ENCODE measurements at places on chromosomes 3 and 15.
A peak's percentile ranks its signal among the peaks of the same experiment; 100 is the strongest.

GRCh38 chr3:25281041-25281731 is 146.9 kb upstream of the RARB start:
- DNase-seq = no peak
- H3K4me1 ChIP-seq = no peaks in the 10 kb centered on the region
- no peaks in the 10 kb centered on the region for H3K36me3 ChIP-seq
- H3K4me3 ChIP-seq = no peak overlapping the region
- no peak overlapping the region for H3K27ac ChIP-seq
- H3K27me3 ChIP-seq = no peaks in the 10 kb centered on the region

GRCh38 chr15:91491101-91491950 is 362.2 kb upstream of the SLCO3A1 start:
- no peak overlapping the region for H3K4me3 ChIP-seq
- peak; percentile 76 for DNase-seq
- H3K36me3 ChIP-seq = no peaks in the 10 kb centered on the region
- no peaks in the 10 kb centered on the region for H3K27me3 ChIP-seq

- H3K4me1 ChIP-seq = no peaks in the 10 kb centered on the region
- DNase-seq = no peak
- no peak overlapping the region for H3K4me3 ChIP-seq
- peaks cover 96% of the 10 kb centered on the region for H3K36me3 ChIP-seq
- H3K27me3 ChIP-seq = no peaks in the 10 kb centered on the region
These were observed 15.7 kb downstream of the GTPBP8 start for GRCh38 chr3:113006359-113007056.

GRCh38 chr3:53416530-53416929 is 69.2 kb upstream of the DCP1A start:
- no peak overlapping the region for H3K4me3 ChIP-seq
- H3K27me3 ChIP-seq = no peaks in the 10 kb centered on the region
- DNase-seq = no peak
- H3K36me3 ChIP-seq = no peaks in the 10 kb centered on the region
- no peak overlapping the region for H3K27ac ChIP-seq

DNA sequence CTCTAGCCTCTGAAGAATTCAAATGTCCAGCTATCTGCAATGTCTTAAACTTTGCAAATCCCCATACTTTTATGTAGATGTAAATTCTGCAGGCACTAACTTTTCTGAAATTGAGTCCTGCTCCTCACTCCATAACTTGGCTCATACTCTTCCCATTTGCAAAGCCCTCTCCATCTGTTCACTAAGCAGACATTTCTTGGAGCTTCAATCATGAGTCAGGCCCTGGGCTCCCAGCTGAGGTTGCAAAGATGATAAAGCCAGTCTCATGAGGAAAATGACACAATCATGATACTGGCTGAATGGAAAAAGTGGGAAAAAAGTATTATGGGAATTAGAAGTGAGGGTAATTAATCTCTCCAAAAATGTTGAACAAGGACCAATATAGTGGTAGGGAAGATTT is 507.6 kb downstream of the NR2F2 start:
- no peaks in the 10 kb centered on the region for H3K4me1 ChIP-seq
- no peak for DNase-seq
- H3K36me3 ChIP-seq = no peaks in the 10 kb centered on the region
- no peaks in the 10 kb centered on the region for H3K27me3 ChIP-seq

- peaks cover 23% of the 10 kb centered on the region for H3K4me1 ChIP-seq
- no peaks in the 10 kb centered on the region for H3K27me3 ChIP-seq
- H3K27ac ChIP-seq = no peak within 1 kb of the TSS
- DNase-seq = peak; percentile 73
- H3K36me3 ChIP-seq = no peaks in the 10 kb centered on the region
These were observed at the start of gene ANKDD1A for GRCh38 chr15:64911311-64912186. Gene ANKDD1A (plus strand): TSS chr15:64911902. CDS start chr15:64911931, 29 bp downstream.

DNA sequence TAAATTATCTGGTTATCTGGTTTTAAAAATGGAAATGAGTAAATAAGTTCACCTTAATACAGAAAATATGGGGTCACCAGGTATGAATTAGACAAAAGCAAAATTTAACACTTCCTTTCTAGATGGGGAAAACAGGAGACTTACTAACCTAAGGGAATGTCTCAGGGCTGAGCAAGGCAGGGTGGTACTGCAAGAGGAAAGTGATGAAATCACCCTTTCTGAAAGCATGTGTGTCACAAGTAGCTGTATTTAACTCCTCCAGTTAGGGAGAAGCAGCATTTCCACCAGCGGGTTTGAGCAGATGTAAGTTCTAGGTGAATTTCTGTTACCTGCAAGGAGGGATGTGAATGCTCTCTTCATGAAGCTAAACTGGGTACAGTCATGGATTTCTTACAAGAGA is 629.1 kb downstream of the MECOM start:
- no peak overlapping the region for H3K4me3 ChIP-seq
- H3K27me3 ChIP-seq = no peaks in the 10 kb centered on the region
- no peak overlapping the region for H3K27ac ChIP-seq
- no peak for DNase-seq

DNA sequence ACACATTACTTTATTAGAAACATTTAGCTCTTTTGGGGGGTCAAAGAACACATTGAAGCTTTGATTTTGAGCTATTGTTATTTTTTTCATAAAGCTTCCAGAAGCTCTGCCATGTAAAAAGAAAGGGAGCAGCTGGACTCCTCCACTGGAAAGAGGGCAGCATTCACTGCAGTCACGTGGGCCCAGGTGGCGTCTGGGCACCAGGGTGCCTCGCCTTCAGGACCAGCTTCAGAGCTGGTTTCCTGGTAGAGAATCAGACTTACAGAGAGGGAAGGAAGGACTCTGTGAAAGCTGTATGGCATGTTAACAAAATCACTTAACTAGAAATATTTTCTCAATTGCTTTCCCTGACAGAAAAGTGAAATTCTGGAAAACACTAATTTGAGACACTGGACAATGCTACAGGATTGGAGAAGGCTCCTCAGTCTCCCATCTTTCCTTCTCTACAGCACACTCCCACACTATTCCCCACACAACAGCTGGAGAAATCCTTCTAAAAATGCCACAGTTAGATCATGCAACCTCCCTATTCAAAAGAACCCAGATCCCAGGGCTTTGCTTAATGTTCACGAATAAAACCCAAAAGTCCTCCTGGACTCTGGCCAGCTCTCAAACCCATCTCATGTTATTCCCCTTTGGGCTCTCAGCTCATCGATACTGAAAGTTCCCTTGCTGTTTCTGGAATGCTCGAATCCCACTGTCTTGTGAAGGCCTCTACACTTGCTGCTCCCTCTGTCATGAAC is 83.2 kb downstream of the NFKBIZ start:
- DNase-seq = no peak
- no peaks in the 10 kb centered on the region for H3K27me3 ChIP-seq
- no peak overlapping the region for H3K4me3 ChIP-seq
- no peak overlapping the region for H3K27ac ChIP-seq

DNA sequence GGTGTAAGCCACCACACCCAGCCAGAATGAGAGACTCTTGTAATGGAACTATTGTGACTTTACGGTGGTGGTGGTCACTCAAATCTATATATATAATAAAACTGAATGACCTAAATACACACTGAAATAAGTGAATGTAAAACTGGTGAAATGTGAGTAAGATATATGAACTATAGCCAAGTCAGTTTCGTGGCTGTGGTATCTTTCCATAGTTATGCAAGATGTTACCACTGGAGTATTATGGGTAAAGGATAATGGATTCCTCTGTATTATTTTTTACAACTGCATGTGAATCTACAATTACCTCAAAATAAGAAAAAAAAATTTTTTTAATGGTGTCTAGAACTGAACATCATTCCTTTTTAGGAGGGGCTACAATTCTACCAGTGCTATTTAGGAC is 21.9 kb downstream of the PIK3CB start:
- no peak overlapping the region for H3K27ac ChIP-seq
- peaks cover 12% of the 10 kb centered on the region for H3K4me1 ChIP-seq
- H3K4me3 ChIP-seq = no peak overlapping the region

DNA sequence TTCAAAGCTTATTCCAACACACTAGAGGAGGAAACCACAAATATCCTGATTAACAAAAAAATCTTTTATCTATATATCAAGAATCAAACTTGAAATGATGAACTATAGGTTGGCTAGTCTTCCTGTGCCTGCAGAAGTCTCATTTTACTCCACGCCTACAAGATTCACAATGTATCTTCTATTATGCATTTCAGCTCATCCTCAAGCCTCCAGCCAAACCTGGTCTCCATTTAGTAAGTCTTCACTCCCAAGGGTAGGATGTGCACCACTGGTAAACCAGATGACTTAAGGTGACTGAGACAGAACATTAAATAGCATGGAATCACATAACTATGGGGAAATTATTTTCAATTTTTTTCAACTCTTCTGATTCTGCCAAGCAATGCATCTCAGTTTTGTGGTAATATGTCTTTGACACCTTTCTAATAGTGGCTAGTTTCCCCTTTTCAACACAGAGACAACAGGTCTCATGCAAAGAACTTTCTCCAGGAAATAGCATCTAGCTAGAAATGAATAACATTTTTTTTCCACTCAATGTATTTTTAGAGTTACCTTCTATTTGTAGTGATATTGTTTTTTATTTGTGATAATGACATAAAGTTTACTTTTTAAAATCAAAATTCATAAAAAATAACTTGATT is 166.9 kb downstream of the TNIK start:
- no peak overlapping the region for H3K27ac ChIP-seq
- no peaks in the 10 kb centered on the region for H3K4me1 ChIP-seq
- H3K36me3 ChIP-seq = no peaks in the 10 kb centered on the region
- DNase-seq = no peak
- H3K4me3 ChIP-seq = no peak overlapping the region

DNA sequence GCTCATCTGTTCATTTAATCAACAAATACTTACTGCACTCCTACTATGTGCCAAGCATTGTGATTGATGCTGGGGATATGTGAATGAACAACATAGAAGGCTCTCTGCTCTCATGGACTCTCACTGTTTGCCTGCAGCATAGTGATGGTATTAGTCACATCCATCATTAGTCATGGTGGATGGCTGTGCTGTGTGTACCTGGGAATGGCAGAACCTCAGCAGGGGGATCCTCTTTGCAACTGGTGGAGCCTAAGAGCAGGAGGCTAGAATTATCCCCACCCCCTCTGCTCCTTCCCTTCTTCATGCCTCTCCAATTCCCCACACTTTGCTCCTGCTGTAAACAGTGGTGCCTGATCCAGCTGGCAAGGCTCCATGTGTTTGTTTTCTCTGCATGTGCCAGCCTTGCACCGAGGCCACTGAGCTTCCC is 20.5 kb downstream of the BOC start:
- no peak overlapping the region for H3K27ac ChIP-seq
- no peaks in the 10 kb centered on the region for H3K4me1 ChIP-seq
- H3K27me3 ChIP-seq = peaks cover 4% of the 10 kb centered on the region
- H3K36me3 ChIP-seq = no peaks in the 10 kb centered on the region

DNA sequence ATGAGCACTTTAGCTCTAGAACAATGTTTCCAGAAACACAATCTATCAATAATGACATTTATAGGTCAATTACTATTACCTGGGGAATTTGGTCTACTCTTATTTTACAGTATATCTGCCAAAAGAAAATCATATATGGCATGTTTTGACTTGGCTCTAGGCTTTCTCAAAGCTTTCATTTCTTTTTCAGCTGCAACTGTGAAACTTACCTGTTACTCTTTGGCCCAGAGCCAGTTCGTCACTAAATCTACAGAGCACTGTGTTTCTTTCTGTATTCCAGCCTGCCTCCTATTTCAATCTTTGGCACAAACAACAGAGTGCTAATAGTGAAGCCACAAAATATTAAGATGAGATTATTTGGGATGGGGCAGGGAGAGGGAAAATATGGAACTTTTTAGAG is 76.0 kb downstream of the P2RY1 start:
- DNase-seq = no peak
- no peak overlapping the region for H3K27ac ChIP-seq
- H3K4me3 ChIP-seq = no peak overlapping the region
- H3K36me3 ChIP-seq = no peaks in the 10 kb centered on the region

- H3K27ac ChIP-seq = 0 out of 2 replicates have a peak overlapping the region, but pooled peaks have one; percentile 40
- DNase-seq = peak; percentile 20
- no peaks in the 10 kb centered on the region for H3K27me3 ChIP-seq
- H3K4me3 ChIP-seq = no peak overlapping the region
- H3K36me3 ChIP-seq = peaks cover 8% of the 10 kb centered on the region
These were observed 28.4 kb downstream of the USF3 start for GRCh38 chr3:113668015-113668414.

DNA sequence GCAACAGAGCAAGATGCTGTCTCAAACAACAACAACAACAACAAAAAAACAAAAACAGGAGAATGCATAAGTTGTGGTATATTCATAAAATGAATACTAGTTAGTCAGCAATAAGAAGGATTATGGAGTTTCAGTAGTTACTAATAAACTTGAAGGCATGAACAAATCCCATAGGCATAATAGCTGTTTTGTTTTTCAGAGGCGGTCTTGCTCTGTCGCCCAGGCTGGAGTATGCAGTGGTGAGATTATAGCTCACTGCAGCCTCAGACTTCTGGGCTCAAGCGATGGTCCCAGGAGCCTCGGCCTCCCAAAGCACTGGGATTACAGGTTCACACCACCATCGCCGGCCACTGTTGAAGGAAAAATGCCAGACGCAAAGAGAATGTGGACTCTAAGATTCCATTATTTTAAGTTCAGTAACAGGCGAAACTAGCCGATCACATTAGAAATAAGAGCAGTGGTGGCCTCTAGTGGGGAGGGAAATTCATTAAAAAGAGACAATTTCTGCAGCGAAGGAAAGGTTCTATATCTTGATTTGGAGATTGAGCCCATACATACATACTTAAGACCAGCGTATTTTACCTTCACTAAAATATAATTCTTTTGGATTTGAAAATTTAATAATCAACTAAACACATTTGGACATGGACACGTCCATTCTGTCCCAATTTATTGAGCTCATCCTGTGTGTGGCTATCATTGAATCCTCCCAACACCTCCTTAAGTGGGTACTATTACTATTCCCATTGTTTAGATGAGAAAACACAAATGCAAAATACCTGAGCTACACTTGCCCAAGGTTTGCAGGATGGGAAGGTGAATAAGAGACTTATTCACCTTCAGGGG is 27.4 kb upstream of the HDAC11 start:
- DNase-seq = peak; percentile 52
- H3K36me3 ChIP-seq = no peaks in the 10 kb centered on the region
- H3K4me1 ChIP-seq = peaks cover 37% of the 10 kb centered on the region
- H3K4me3 ChIP-seq = no peak overlapping the region
- H3K27me3 ChIP-seq = no peaks in the 10 kb centered on the region
- H3K27ac ChIP-seq = peak overlapping the region; percentile 62

GRCh38 chr15:66879531-66880368 is 177.7 kb downstream of the SMAD6 start:
- peaks cover 4% of the 10 kb centered on the region for H3K27me3 ChIP-seq
- H3K4me1 ChIP-seq = no peaks in the 10 kb centered on the region
- no peak for DNase-seq
- H3K4me3 ChIP-seq = no peak overlapping the region

DNA sequence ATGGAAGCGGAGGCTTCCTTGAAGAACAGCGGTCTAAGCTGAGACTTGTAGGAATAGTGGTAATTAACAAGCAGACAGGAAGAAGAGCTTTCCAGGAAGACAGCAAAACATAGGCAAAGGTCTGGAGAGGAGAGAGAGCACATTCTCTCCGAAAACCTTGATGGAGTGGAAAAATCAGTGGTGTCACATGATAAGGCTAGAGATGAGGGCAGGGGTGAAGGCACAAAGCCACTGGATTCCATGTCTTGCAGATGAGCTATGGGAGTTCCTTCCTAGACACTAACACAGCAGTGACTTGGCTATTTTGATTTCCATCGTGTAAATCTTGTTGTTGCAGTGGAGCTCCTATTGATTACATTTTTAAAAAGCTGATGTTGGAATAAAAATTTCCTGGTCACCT is 132.0 kb downstream of the MCTP2 start:
- peaks cover 5% of the 10 kb centered on the region for H3K36me3 ChIP-seq
- no peak overlapping the region for H3K27ac ChIP-seq

GRCh38 chr3:34361921-34362320 is 563.5 kb downstream of the PDCD6IP start:
- 0 out of 2 replicates have a peak overlapping the region, but pooled peaks have one; percentile 15 for H3K27ac ChIP-seq
- peaks cover 10% of the 10 kb centered on the region for H3K4me1 ChIP-seq
- H3K36me3 ChIP-seq = no peaks in the 10 kb centered on the region
